Fibroblast of lung (primary cell): ENCODE measurements at places on chromosomes 6 and 20. TPM values are rescaled to one million over a fixed set of nuclear protein-coding genes. Genes with fewer than 3 reads are reported as not detected.
A peak's percentile ranks its signal among the peaks of the same experiment; 100 is the strongest.

DNA sequence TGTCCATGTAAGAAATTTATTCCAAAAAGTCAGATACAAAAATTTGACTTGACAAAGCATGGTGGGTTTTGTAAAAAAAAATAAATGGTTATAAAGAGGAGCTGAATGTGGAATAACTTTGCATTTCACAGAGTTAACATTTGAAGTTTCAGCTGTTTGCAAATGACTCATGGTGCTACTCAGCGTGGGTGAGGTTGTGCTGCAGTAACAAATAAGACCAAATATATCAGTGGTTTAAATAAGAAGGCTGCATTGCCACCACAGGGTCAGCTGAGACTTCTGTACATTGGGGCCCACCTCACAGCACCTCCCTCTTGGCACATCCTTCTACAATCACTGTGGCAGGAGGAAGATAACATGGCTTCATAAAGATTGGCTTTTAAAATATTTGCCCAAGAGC is 272.5 kb upstream of the SULF2 start:
- no peaks in the 10 kb centered on the region for H3K36me3 ChIP-seq
- H3K27me3 ChIP-seq = no peaks in the 10 kb centered on the region
- H3K4me3 ChIP-seq = no peak overlapping the region
- DNase-seq = no peak

DNA sequence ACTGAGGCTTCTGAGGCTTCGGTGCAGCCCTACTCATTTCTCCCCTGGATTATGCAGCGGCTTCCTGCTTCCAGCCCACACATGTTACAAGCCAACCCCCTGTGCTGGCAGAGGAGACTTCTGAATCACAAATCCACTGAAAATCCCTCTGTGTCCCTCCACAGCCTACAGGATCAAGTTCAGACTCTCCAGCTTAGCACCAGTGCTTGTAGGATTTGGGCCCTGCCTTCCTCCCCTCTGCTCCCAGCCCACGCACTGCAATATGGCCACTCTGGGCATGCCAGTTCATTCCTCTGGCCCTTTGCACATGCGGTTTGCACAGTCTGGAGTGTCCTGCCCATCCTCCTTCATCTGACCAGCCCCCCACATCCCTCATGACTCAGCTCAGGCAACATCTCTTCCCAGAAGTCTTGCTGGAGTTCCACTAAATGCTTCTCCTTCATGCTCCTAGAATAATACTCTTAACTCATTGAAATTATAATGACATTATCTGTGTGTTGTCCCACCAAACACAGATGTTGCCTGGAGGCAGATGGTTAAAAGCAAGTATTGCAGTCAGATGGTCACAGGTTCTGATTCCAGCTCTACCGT is 15.9 kb upstream of the MDGA1 start:
- H3K4me3 ChIP-seq = no peak overlapping the region
- peak; percentile 29 for DNase-seq
- no peaks in the 10 kb centered on the region for H3K36me3 ChIP-seq
- H3K27me3 ChIP-seq = no peaks in the 10 kb centered on the region
- peaks cover 17% of the 10 kb centered on the region for H3K4me1 ChIP-seq

- no peak overlapping the region for H3K27ac ChIP-seq
- no peaks in the 10 kb centered on the region for H3K4me1 ChIP-seq
- H3K4me3 ChIP-seq = no peak overlapping the region
- no peaks in the 10 kb centered on the region for H3K36me3 ChIP-seq
These were observed 163.2 kb upstream of the TSHZ2 start for GRCh38 chr20:52809003-52809402.

GRCh38 chr20:2873010-2873746 is at the start of gene PTPRA:
Gene PTPRA, plus strand, starts transcription at chr20:2873481. Its CDS starts 90,797 bp downstream, at chr20:2964278.
- H3K36me3 ChIP-seq = peaks cover 1% of the 10 kb centered on the region
- peaks cover 7% of the 10 kb centered on the region for H3K4me1 ChIP-seq
- DNase-seq = peak; percentile 89
- H3K27ac ChIP-seq = peak within 1 kb of the TSS; percentile 52
- H3K27me3 ChIP-seq = no peaks in the 10 kb centered on the region

DNA sequence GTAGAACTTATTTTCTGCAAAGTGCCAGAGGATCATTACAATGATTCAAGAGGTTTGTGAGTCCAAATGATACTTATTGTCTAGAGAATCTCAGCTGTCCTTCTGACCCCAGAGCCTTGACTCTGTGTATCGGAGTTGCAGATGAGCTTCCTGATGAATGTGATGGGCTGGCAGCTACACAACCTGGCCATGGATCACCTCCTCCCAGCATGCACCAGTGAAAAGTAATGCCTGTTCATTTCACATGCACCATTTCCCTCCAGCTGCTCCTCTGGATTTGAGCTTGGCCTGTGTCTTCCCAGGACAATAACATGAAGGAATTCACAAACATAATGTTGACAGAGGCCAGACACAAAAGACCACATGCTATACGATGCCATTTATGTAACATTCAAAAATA is 30.0 kb downstream of the SNHG17 start:
- no peak overlapping the region for H3K4me3 ChIP-seq
- no peaks in the 10 kb centered on the region for H3K36me3 ChIP-seq
- no peak for DNase-seq
- no peaks in the 10 kb centered on the region for H3K27me3 ChIP-seq

GRCh38 chr6:169099411-169100202 is 154.0 kb downstream of the THBS2 start:
- DNase-seq = peak; percentile 42
- no peaks in the 10 kb centered on the region for H3K27me3 ChIP-seq
- no peak overlapping the region for H3K4me3 ChIP-seq
- no peak overlapping the region for H3K27ac ChIP-seq

GRCh38 chr6:31400467-31401289 is 2.7 kb upstream of the MICA start:
- H3K36me3 ChIP-seq = no peaks in the 10 kb centered on the region
- DNase-seq = peak; percentile 64
- H3K27ac ChIP-seq = peak overlapping the region; percentile 96
- H3K27me3 ChIP-seq = no peaks in the 10 kb centered on the region

- DNase-seq = no peak
- no peak overlapping the region for H3K27ac ChIP-seq
- H3K27me3 ChIP-seq = no peaks in the 10 kb centered on the region
- no peaks in the 10 kb centered on the region for H3K4me1 ChIP-seq
These were observed 63.4 kb upstream of the PMEPA1 start for GRCh38 chr20:57773059-57773815.

- no peaks in the 10 kb centered on the region for H3K4me1 ChIP-seq
- no peaks in the 10 kb centered on the region for H3K36me3 ChIP-seq
- DNase-seq = no peak
- H3K27me3 ChIP-seq = no peaks in the 10 kb centered on the region
These were observed 1059.0 kb upstream of the EPHA7 start for GRCh38 chr6:94478133-94479005.

- no peaks in the 10 kb centered on the region for H3K27me3 ChIP-seq
- H3K36me3 ChIP-seq = no peaks in the 10 kb centered on the region
- no peak overlapping the region for H3K4me3 ChIP-seq
- no peaks in the 10 kb centered on the region for H3K4me1 ChIP-seq
- H3K27ac ChIP-seq = no peak overlapping the region
These were observed 85.1 kb upstream of the CNKSR3 start for GRCh38 chr6:154595538-154595937.

GRCh38 chr20:52275181-52275691 is 83.7 kb upstream of the ZFP64 start:
- H3K27ac ChIP-seq = no peak overlapping the region
- H3K4me3 ChIP-seq = no peak overlapping the region
- peaks cover 2% of the 10 kb centered on the region for H3K4me1 ChIP-seq
- no peak for DNase-seq

DNA sequence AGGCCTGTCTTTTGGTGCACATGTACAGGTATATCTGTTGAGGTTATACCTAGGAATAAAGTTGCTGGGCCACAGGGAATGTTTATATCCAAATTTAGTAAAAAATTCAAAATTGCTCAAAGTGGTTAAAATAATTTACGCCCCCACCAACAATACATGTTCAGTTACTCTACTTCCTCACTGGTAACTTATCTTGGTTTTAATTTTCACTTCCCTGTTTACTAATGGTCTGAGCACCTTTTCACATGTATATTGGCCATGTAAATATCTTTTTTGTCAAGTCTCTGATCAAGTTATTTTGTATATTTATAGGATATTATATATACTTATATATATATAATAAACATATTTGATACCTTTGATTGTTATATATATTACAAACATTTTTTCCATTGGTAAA is 9.7 kb downstream of the PDE7B start:
- no peaks in the 10 kb centered on the region for H3K27me3 ChIP-seq
- no peak overlapping the region for H3K4me3 ChIP-seq
- H3K27ac ChIP-seq = no peak overlapping the region
- no peak for DNase-seq
- no peaks in the 10 kb centered on the region for H3K36me3 ChIP-seq

DNA sequence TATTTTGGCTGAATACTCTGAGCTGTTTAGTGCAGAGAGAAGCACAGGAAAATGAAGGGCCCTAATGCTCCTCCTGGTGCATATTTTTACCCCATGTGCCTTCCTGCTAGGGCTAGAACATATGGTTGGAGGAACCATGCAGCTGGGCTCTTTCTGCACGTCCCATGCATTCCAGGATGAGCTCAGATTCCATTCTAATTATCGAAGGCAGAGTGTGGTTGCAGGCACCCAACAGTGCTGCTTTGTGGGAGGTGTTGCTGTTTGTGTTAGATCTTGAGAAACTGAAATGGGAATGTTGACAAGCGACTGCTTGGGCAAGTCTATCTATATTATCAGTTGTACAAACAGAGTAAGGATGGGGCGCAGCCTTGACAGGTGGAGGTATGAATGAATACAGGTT is 419.5 kb downstream of the DHX35 start:
- H3K4me3 ChIP-seq = no peak overlapping the region
- H3K4me1 ChIP-seq = no peaks in the 10 kb centered on the region
- H3K36me3 ChIP-seq = no peaks in the 10 kb centered on the region
- DNase-seq = no peak
- H3K27ac ChIP-seq = no peak overlapping the region

DNA sequence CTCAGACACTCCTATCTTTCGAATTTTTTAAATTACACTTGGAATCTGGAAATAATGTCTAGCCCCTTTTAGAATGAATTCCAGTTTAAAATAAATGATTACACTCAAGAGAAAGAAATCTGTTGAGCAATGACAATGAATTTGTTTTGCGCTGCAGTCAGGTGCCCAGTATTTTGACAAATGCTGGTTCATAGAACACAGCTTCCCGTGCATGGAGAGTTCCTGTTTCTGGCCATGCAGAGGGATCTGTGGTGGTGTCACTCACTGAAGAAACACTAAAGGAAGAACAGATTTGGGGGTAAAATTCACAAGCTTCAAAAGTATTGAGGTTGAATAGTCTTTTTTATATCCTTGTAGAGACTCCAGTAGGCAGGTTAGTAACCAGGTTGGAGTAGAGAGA is 113.4 kb upstream of the CEP85L start:
- H3K4me1 ChIP-seq = no peaks in the 10 kb centered on the region
- no peak for DNase-seq
- H3K27ac ChIP-seq = no peak overlapping the region
- no peak overlapping the region for H3K4me3 ChIP-seq

DNA sequence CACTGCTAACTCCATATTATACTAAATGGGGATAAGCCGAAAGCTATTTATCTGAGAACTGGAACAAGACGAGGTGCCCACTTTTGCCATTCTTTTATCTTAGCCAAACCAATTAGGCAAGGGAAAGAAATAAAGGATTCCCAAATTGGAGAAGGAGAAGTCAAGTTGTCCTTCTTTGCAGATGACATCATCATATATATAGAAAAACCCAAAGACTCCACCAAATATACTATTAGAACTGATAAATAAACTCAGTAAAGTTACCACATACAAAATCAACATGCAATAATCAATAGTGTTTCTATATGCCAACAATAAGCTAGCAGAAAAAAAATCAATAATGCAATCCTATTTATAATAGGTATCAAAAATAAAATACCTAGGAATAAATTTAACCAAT is 570.3 kb upstream of the EPHA7 start:
- no peaks in the 10 kb centered on the region for H3K36me3 ChIP-seq
- no peak for DNase-seq
- no peaks in the 10 kb centered on the region for H3K27me3 ChIP-seq
- H3K4me1 ChIP-seq = no peaks in the 10 kb centered on the region
- no peak overlapping the region for H3K4me3 ChIP-seq

GRCh38 chr6:158688860-158689259 is 39.0 kb downstream of the SYTL3 start:
- no peak for DNase-seq
- no peak overlapping the region for H3K27ac ChIP-seq
- H3K36me3 ChIP-seq = no peaks in the 10 kb centered on the region
- H3K4me1 ChIP-seq = no peaks in the 10 kb centered on the region

DNA sequence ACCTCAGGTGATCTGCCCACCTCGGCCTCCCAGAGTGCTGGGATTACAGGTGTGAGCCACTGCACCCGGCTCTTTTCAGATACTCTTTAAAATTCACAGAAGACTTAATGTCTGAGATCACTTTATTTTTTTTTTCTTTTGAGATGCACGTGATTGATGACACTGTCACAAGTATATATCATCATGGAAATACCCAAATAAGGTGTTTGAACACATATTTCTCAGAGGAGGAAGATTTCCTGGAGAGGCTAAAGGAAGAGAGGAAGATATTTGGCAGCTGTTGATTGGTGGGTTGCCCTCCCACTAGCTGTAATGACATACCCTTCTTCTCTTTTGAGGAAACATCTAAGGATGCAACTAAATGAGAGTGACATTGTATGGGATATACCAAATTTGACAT is 225.9 kb upstream of the CITED2 start:
- no peak overlapping the region for H3K4me3 ChIP-seq
- no peak overlapping the region for H3K27ac ChIP-seq
- no peak for DNase-seq
- peaks cover 20% of the 10 kb centered on the region for H3K4me1 ChIP-seq
- no peaks in the 10 kb centered on the region for H3K36me3 ChIP-seq
- H3K27me3 ChIP-seq = no peaks in the 10 kb centered on the region

GRCh38 chr6:515267-515666 is 123.7 kb downstream of the IRF4 start:
- no peaks in the 10 kb centered on the region for H3K27me3 ChIP-seq
- H3K36me3 ChIP-seq = no peaks in the 10 kb centered on the region
- no peak overlapping the region for H3K4me3 ChIP-seq
- DNase-seq = no peak
- H3K27ac ChIP-seq = no peak overlapping the region

DNA sequence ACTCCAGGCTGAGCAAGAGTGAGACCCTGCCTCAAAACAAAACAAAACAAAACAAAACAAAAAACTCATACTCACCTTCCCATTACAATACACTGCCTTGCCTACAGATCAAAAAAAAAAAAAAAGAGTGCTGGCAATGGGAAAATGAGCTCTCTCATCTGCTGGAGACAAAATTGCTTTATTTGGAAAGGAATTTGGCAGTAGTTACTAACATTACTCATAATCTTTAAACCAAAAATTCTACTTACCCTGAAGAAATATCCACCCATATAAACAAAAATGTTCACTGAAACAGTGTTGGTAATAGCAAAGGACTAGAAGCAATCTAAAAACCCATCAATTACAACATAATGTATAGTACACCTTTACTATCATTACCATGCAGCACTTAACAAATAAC is 120.4 kb downstream of the RNGTT start:
- peak; percentile 86 for DNase-seq
- peaks cover 3% of the 10 kb centered on the region for H3K4me1 ChIP-seq
- H3K36me3 ChIP-seq = no peaks in the 10 kb centered on the region
- H3K27me3 ChIP-seq = no peaks in the 10 kb centered on the region
- H3K4me3 ChIP-seq = no peak overlapping the region
- H3K27ac ChIP-seq = no peak overlapping the region

Gene TRIM10
- not detected in 2 replicates for total RNA-seq

Gene MACROD2
- 1.0 and 1.7 TPM in 2 replicates for total RNA-seq

Gene ARG1
- total RNA-seq = not detected in 2 replicates

Gene CCM2L
- total RNA-seq = not detected in 2 replicates

Gene NNAT
- 0.26 and 0.83 TPM in 2 replicates for total RNA-seq
